ENCODE measurements at places on chromosomes 5 and 9.

- H3K36me3 ChIP-seq: no peaks in the 10 kb centered on the region
- H3K4me3 ChIP-seq: no peak overlapping the region
- peaks cover 34% of the 10 kb centered on the region for H3K4me1 ChIP-seq
- H3K27ac ChIP-seq: no peak overlapping the region
- no peak for DNase-seq
- no peaks in the 10 kb centered on the region for H3K27me3 ChIP-seq
These were observed 50.3 kb downstream of the GNAQ start for GRCh38 chr9:77981332-77981731.

- H3K4me1 ChIP-seq: no peaks in the 10 kb centered on the region
- H3K27ac ChIP-seq: no peak overlapping the region
- no peak for DNase-seq
- H3K36me3 ChIP-seq: no peaks in the 10 kb centered on the region
These were observed 97.6 kb upstream of the ANXA1 start for GRCh38 chr9:73054091-73054490.

GRCh38 chr5:71786337-71787055 lies 67.4 kb downstream of the CARTPT start:
- H3K27ac ChIP-seq: no peak overlapping the region
- H3K4me1 ChIP-seq: peaks cover 15% of the 10 kb centered on the region
- peaks cover 15% of the 10 kb centered on the region for H3K27me3 ChIP-seq
- no peak overlapping the region for H3K4me3 ChIP-seq
- DNase-seq: no peak

GRCh38 chr5:66553916-66554575 lies 42.1 kb upstream of the MAST4 start:
- peaks cover 7% of the 10 kb centered on the region for H3K36me3 ChIP-seq
- peaks cover 24% of the 10 kb centered on the region for H3K4me1 ChIP-seq
- peak overlapping the region; percentile 90 for H3K27ac ChIP-seq
- peak; percentile 74 for DNase-seq
- H3K27me3 ChIP-seq: no peaks in the 10 kb centered on the region
- no peak overlapping the region for H3K4me3 ChIP-seq

DNA sequence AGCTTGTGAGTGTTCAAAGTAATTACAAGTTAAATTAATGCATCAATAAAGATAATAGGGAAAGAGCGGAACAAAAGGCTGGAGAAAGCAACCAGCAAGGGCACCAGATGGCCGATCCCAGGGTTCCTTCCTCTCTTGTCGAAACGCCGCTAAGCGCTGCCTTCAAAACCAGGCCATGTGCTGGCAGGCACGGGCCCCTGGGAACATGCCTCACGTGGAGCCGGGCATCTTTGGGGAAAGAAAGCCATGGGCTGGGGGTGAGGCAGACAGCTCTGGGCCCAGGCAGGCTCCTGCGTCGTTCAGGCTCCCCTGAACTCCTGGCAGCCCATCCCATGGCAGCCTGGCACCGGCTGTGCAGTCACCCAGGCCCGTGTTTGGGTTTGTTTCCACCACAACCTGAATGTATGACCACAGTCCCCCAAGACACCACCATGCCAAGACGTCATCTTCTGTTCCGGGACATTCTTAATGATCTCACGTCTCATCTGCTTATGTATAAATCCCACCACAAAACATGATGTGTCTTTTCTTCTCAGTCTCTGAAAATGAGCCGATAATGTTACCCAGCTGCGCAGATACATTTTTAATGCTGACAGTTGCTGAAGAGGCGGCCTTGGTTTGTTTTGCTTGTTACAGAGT lies 110.4 kb upstream of the SARDH start:
- peak overlapping the region; percentile 54 for H3K27ac ChIP-seq
- H3K27me3 ChIP-seq: no peaks in the 10 kb centered on the region
- DNase-seq: no peak
- H3K4me3 ChIP-seq: no peak overlapping the region
- H3K4me1 ChIP-seq: peaks cover 78% of the 10 kb centered on the region

GRCh38 chr5:123124859-123125595 lies 36.0 kb downstream of the PRDM6 start:
- H3K4me3 ChIP-seq: no peak overlapping the region
- DNase-seq: no peak
- no peak overlapping the region for H3K27ac ChIP-seq
- H3K27me3 ChIP-seq: peaks cover 42% of the 10 kb centered on the region

- H3K4me1 ChIP-seq: no peaks in the 10 kb centered on the region
- no peaks in the 10 kb centered on the region for H3K36me3 ChIP-seq
- no peak overlapping the region for H3K4me3 ChIP-seq
- no peak for DNase-seq
- H3K27ac ChIP-seq: no peak overlapping the region
These were observed 245.3 kb downstream of the GADD45G start for GRCh38 chr9:89850153-89850552.

DNA sequence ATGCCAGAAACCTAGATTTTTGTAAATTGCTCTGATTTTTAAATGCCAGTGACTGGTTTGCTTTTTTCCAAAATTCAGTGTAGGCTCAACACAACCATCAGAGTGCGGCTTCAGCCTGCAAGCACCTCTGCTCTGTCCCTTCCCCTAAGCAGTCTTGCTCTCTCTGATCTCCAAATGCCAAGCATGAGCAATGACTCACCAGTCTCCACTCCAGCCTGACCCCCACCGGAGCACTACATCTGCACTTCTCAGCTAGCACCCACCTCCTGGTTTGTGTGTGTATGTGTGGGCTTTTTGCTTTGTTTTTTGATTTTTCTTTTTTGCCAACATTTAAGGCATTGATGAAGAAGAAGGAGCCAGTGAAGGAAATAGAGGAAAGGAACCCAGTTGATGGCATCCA lies 61.4 kb upstream of the ADRA1B start:
- no peak for DNase-seq
- H3K27ac ChIP-seq: no peak overlapping the region
- no peak overlapping the region for H3K4me3 ChIP-seq
- H3K36me3 ChIP-seq: no peaks in the 10 kb centered on the region
- H3K27me3 ChIP-seq: peaks cover 15% of the 10 kb centered on the region
- no peaks in the 10 kb centered on the region for H3K4me1 ChIP-seq

GRCh38 chr5:57175551-57176309 lies 1.9 kb downstream of the GPBP1 start:
- H3K4me1 ChIP-seq: peaks cover 21% of the 10 kb centered on the region
- peak overlapping the region; percentile 67 for H3K27ac ChIP-seq
- peak overlapping the region; percentile 96 for H3K4me3 ChIP-seq

- H3K36me3 ChIP-seq: no peaks in the 10 kb centered on the region
- H3K4me1 ChIP-seq: peaks cover 6% of the 10 kb centered on the region
- no peaks in the 10 kb centered on the region for H3K27me3 ChIP-seq
- no peak within 1 kb of the TSS for H3K4me3 ChIP-seq
These were observed at the start of gene ECSCR for GRCh38 chr5:139462586-139463276. ECSCR (minus strand) TSS chr5:139462743; CDS start chr5:139462670, 73 bp downstream.

DNA sequence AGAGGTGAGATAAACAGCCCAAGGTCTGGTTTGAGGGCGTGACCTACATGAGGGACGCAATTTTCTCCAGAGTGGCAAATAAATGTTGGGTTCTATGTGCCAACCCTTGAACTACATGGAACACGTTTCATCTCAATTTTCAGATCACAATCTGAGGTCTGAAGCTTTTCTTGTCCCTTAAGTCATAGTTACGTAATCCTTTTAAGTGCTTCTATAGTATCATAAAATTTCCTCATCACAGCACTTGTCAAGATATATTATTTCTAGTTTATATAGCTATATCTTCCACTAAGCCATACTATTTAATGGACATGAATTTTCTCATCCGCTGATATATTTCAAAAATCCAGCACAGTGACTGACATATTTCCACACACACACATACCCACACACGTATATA lies 53.1 kb upstream of the GRIN3A start:
- no peaks in the 10 kb centered on the region for H3K36me3 ChIP-seq
- H3K27me3 ChIP-seq: no peaks in the 10 kb centered on the region
- H3K4me3 ChIP-seq: no peak overlapping the region
- H3K27ac ChIP-seq: no peak overlapping the region

GRCh38 chr9:14373706-14374105 lies 59.8 kb upstream of the NFIB start:
- no peaks in the 10 kb centered on the region for H3K4me1 ChIP-seq
- H3K36me3 ChIP-seq: no peaks in the 10 kb centered on the region
- H3K4me3 ChIP-seq: no peak overlapping the region
- H3K27ac ChIP-seq: no peak overlapping the region
- DNase-seq: no peak
- H3K27me3 ChIP-seq: no peaks in the 10 kb centered on the region

DNA sequence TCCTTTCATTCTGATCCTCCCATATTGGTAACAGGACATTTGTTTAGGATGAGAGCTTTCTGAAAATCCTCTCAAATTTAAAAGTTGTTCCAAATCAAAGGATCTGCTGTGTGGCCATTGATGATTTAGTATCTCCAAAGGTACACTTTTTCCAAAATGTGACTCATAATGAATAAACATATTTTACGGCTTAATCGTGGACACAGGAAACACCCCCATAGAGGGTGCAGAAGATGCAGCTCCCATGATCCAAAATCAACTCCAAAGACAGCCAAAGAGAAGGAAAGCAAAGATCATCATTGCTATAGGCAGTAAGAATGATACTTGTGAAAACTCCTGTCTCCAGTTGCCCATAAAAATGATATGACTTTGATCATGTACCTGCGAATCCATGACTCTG lies 239.7 kb downstream of the PIK3R1 start:
- H3K36me3 ChIP-seq: no peaks in the 10 kb centered on the region
- H3K27me3 ChIP-seq: peaks cover 4% of the 10 kb centered on the region
- no peak for DNase-seq
- H3K4me1 ChIP-seq: no peaks in the 10 kb centered on the region
- H3K4me3 ChIP-seq: no peak overlapping the region

GRCh38 chr5:80315244-80315643 lies 4.6 kb upstream of the SPZ1 start:
- no peak overlapping the region for H3K27ac ChIP-seq
- H3K4me1 ChIP-seq: no peaks in the 10 kb centered on the region
- H3K4me3 ChIP-seq: no peak overlapping the region
- peaks cover 13% of the 10 kb centered on the region for H3K27me3 ChIP-seq
- no peaks in the 10 kb centered on the region for H3K36me3 ChIP-seq
- DNase-seq: no peak

DNA sequence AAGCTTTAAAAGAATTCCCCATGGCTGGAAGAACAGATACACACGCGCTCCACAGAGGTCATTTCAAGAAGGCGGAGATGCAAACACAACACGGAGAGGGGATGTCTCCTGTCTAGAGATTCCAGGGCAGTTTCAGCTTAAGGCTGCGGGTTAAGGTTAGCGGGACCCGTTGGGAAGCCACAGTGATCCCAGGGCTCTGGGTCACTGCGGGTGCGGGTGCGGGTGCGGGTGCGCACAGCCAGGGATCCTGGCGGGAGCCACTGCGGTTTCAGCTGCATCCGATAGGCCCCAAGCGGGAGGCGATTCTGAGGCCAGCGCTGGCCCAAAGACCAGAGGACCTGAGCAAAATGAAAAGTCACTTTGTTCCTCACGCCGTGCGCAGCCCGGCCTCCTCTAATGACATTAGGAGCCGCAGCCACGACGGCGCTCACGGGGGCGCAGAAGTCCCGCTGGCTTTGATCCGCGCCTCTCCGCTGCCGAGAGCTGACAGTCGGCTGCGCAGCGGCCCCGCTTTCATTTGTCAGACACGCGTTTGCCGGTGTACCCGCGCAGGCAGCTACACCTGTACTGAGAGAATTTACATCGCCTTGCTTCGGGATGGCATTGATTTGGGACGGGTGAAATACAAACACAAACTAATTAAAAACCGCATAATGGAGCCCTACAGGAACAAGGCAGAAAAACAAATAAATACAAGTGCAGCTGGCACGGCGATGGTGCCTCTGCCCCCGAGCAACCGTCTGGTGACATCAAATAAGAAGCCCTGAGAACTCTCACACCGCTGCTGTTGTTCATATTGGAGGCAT lies 5.3 kb upstream of the IRX1 start:
- DNase-seq: no peak
- peaks cover 74% of the 10 kb centered on the region for H3K27me3 ChIP-seq
- H3K4me3 ChIP-seq: no peak overlapping the region
- no peaks in the 10 kb centered on the region for H3K36me3 ChIP-seq
- H3K4me1 ChIP-seq: peaks cover 5% of the 10 kb centered on the region

GRCh38 chr5:90227683-90228082 lies 181.9 kb downstream of the CETN3 start:
- H3K27ac ChIP-seq: no peak overlapping the region
- H3K36me3 ChIP-seq: no peaks in the 10 kb centered on the region
- peaks cover 29% of the 10 kb centered on the region for H3K27me3 ChIP-seq
- DNase-seq: no peak
- no peak overlapping the region for H3K4me3 ChIP-seq
- peaks cover 21% of the 10 kb centered on the region for H3K4me1 ChIP-seq

- no peak overlapping the region for H3K27ac ChIP-seq
- H3K36me3 ChIP-seq: no peaks in the 10 kb centered on the region
- no peaks in the 10 kb centered on the region for H3K4me1 ChIP-seq
- DNase-seq: no peak
- peaks cover 7% of the 10 kb centered on the region for H3K27me3 ChIP-seq
These were observed 19.6 kb downstream of the PRUNE2 start for GRCh38 chr9:76886318-76886717.

DNA sequence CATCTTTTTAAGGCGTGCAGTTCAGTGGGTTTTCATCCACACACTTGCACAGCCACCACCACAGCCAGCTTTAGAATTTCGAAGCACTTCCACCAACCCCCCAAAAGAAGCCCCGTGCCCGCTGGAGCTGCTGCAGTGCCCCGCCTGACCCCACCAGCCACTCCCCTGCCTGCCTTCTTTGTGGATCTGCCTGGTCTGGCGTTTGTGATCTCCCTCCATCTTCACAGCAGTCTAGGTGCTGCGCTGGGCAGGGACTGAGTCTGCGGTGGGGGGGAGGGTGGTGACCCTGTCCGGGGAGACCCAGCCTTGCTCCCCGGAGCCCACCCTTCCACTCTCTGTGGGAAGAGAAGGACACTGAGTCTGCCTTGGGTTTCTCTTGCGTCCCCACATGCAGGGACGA lies 40.8 kb downstream of the RXRA start:
- DNase-seq: no peak
- H3K4me3 ChIP-seq: no peak overlapping the region
- peaks cover 9% of the 10 kb centered on the region for H3K4me1 ChIP-seq
- H3K27me3 ChIP-seq: peaks cover 13% of the 10 kb centered on the region
- H3K36me3 ChIP-seq: no peaks in the 10 kb centered on the region

DNA sequence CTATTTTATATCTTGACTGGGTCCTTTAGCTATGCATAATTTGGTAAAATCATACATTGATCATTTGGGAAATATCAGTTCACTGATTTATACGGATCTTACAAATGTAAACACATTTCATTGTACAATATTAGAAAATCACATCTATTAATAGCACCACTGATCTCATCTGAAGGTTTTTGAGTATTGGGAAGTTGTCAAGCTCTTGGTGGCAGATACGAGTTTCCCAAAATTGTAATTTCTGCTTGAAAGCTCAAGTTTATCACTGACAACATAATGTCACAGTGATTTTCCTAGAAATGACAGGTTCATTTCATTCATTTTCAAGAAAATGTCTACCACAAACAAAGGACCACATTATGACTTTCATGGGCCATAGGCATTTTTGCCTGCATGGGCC lies 3.0 kb upstream of the MACROH2A1 start:
- H3K27me3 ChIP-seq: no peaks in the 10 kb centered on the region
- peaks cover 19% of the 10 kb centered on the region for H3K4me1 ChIP-seq
- DNase-seq: no peak
- no peak overlapping the region for H3K4me3 ChIP-seq
- no peak overlapping the region for H3K27ac ChIP-seq

GRCh38 chr9:116643691-116644090 lies 43.4 kb upstream of the TRIM32 start:
- H3K27me3 ChIP-seq: no peaks in the 10 kb centered on the region
- H3K27ac ChIP-seq: no peak overlapping the region

Data from stimulated activated naive B cell treated with anti-CD40 and anti-IgM and Interleukin-4, amounts not matched to agents 10 μg/mL and 1 μg/mL and 100 μg/mL, for 72 hours (primary cell).